ENCODE measurements at places on chromosomes 16 and 17.

- no peak for DNase-seq
These were observed 2.4 kb downstream of the NATD1 start for GRCh38 chr17:21250854-21251253.

GRCh38 chr17:41519501-41520224 lies 973 bp upstream of the KRT15 start:
- no peak for DNase-seq

DNA sequence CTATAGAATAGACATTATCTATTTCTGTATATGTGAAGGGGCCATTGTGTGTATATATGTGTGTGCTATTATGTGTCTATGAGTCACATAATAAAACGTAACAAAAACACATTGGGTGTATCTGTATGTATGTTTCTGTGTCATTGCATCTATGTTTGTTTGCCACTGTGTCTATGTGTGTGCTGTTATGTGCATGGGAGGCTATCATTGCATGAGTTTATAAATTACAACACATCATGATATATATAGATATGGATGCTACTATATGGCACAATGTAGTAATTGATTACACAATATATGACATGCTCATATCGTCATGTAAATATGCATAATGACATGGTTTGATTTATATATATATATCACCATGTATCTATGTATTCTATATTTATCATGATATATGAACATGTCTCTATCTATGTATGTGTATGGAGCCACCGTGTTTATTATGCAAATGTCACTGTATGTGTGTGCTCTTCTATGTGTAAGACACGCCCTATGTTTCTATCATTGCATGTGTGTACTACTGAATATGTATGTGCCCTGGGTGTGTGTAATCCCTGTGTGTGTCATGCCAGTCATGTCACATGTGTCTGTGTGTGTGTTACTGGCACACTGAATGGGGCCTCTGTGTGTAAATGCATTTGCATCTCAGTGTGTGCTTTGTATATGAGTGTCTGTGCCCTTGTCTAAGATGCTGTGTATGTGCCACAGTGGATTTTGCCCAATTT lies 1.4 kb upstream of the TSPOAP1 start:
- DNase-seq: no peak

GRCh38 chr17:83002118-83002805 lies 77.1 kb upstream of the METRNL start:
- DNase-seq: no peak

GRCh38 chr16:3780570-3780969 lies 63.2 kb upstream of the TRAP1 start:
- DNase-seq: no peak

DNA sequence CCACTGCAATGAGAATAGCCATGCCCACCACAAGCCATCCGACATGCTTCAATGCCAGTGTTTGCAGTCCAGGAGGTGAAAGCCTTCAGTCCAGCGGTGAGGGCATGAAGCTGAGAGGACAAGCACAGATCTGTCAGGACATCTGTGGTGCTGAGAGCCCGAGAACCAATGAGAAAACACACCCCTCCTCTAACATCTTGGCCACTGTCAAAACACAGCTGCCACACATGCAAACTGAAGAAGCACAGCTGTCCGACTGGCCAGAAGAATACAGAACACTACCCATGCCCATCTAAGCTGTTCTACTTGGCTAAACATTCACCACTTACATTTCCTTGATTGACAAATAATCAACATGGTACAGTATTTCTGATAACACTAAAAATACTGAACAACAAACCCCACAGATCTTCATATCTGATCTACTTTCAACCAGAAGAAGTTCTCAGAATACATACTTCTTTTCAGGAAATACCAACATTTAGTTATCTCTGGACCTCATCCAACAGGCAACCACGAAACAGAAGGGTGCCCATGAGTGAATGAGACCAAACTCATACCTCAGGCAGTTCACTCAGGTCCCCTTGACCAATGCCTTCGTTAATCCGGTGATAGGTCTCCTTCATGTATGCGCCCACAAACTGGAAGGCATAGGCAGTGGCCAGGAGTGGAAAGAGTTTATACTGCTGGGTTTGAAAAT lies 10.2 kb upstream of the FBF1 start:
- no peak for DNase-seq

GRCh38 chr17:64400642-64401041 lies 10.0 kb upstream of the PECAM1 start:
- DNase-seq: no peak

DNA sequence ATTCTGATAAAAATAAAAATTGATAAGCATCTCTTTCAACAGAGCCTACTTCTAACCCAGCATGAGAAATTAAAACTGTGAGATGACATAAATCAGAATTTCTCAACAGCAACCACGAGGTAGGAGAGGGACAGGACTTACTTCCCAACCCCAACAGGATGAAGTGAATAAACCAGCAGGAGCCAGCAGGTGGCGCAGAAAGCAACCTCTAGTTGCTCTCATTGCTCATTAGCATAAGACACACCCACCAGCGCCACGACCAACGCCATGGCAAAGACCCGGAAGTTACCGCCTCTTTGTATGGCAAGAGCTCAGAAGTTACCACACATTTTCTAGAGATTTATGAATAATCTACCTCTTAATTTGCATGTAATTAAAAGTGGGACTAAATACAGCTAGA lies 189.4 kb upstream of the CDH8 start:
- no peak for DNase-seq

GRCh38 chr16:77863250-77863649 lies 74.9 kb downstream of the VAT1L start:
- DNase-seq: no peak

- no peak for DNase-seq
These were observed 35.7 kb upstream of the MYLK3 start for GRCh38 chr16:46783800-46784199.

DNA sequence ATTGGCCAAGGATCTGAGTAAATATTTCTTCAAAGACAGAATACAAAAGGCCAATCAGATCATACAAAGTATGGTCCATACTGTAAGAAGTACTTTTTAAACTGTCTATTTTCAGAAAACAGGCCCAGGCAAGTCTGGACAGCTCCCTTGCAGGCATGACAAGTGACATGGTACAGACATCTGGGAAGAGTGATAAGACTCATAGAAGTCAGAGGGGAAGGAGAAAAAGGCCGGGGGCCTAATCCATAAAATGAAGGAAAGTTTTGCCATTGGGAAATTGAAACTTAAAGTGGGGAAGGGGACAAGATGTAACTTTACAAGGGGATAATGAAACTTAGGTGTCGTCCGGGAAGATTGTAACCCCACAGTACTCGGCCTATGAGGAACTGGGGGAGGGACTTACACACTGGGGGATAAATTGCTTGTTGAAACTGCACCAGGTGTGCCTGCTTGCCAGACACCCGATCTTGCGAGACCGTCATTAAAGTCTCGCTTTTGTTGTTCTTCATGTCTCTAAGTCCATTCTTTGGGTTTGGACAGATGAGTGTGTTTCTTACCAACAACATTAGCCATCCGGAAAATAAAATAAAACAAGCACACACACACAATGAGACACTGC lies 684.0 kb downstream of the CDH11 start:
- no peak for DNase-seq

DNA sequence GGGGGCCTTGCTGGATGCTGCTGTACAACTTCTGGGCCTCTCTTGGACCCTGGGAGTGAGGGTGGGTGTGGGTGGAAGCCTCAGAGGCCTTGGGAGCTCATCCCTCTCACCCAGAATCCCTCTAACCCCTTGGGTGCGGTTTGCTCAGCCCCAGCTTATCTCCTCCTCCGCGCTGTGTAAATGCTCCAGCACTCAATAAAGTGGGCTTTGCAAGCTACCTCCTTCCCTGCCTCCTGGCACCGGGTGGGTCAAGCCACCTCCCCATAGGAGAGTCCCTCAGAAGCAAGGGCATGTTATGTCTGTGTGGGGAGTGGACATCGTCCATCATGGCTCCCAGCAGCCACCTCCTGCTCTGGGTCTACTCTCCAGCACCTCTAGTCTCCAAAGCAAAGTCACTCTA lies 28.4 kb downstream of the CDIP1 start:
- no peak for DNase-seq

- no peak for DNase-seq
These were observed 5.1 kb upstream of the FDXR start for GRCh38 chr17:74877592-74878548.

DNA sequence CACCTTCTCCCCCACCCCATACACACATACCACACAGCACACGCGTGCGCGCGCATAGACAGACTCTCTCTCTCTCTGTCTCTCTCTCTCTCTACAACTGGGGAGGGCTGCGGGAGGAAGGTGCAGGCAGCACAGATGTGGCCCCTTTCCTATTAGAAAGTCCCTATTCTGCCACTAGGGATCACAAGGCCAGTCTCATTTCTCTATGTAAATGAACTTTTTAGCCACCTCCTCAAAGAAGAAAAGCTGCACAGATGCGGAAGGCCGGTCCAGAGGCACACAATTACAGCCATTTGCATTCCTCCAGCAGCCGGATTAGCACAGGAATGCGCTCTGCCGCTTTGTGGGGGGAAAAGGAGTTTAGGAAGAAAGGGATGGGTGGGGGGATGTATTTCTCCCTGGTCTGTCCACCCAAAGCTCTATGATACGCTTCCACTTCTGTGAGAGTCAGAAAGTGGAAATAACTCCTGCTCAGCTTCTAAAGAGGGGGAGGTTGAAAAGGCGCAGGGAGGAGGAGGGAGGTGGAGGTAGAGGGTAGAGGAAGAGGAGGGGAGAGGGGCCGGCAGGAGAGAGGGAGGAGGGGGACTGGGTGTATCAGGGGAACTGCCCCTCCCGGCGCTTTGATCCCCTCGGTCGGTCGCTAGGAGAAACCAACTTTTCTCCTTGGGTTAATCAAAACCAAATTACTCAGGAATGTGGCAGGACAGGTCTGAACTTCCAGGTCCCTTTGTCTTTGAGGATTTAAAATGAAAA lies 11.7 kb downstream of the ZFHX3 start:
- no peak for DNase-seq

GRCh38 chr16:67399749-67400704 lies 6.7 kb upstream of the TPPP3 start:
- DNase-seq: no peak

GRCh38 chr17:10119203-10120108 lies 79.0 kb downstream of the GAS7 start:
- no peak for DNase-seq

DNA sequence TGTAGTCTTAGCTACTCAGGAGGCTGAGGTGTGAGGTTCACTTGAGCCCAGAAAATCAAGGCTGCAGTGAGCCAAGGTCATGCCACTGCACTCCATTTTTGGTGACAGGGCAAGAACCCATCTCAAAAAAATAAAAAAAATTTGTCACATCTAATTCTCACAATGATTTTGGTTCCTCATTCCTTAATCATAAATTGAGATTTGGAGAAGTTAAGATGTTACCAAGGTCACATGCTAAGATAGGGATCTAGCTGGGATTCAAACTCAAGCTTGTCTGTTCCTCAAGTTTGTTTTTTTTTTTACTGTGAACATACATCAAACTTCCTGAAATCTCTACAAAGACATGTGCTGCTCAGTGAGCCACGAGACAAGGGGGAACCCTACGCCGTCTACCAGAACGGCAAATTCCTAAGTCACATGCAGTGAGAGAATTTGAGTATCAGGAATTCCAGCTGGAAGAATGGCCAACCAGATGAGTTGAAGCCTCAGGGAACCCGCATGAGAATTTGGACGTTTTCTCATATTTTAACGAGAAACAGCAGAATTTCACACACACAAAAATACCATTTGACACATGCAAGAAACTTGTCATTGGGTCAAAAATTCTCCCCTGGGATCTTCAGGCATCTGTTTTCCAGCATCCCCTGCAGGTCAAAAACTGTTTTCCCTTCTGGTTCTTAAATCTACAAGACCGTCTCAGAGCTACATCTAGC lies 414.1 kb upstream of the GOT2 start:
- DNase-seq: no peak

DNA sequence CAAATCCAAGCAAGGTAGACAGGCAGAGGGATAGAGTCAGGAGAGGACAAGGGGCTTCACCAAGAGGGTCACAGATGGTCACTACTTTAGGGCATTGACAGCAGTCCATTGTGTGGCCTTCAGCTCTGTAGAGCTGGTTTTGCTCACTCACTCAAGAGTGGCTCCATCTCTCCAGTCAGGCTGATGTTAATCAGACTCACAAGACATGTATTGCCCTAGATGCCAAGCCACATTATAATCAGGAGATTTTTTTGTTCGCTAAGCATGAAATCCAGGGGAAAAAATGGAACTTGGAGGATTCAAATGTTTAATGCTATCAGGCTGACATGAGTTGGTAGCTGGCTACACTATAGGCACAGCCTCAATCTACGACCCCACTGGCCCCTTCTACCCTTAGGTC lies 32.5 kb downstream of the CD300LF start:
- no peak for DNase-seq

GRCh38 chr16:69838489-69838888 lies 76.4 kb downstream of the WWP2 start:
- DNase-seq: no peak

DNA sequence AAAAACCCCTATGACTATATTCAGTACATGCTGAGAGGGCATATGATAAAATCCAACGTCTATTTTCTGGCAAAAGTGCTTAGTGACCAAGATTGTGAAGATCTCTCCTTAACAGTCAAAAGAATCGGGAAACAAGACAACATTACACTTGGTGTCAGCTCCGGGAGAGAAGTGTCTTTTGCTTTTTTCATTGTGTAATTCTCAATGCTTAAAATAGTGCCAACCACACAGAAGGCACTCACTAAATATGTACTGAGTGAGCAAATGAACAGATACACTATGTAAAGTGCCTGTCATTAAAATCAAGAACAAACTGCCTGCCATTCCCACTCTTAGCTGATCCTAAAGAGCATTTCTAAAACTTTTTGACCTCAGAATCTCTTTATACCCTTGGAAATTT lies 34.1 kb downstream of the VPS53 start:
- no peak for DNase-seq

- no peak for DNase-seq
These were observed 59.9 kb downstream of the LITAF start for GRCh38 chr16:11526655-11527350.

DNA sequence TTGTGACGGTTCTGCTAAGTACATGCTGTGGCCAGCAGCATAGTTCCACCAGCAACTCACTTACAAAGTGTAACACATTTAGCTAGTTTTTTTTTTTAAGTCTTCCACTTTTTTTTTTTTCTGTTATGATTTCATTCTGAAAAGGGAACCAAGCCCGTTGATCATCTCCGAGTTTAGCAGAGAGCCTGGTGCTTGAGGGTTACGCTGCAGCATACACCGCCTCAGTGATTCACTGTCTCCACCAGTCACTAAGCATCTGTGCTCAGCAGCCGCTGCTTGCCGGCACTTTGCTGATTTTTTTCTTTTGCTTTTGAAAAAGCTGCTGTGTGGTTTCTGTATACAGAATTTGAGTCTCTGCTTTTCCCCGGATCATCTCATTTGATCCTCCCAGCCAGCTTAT lies 194.5 kb upstream of the CDH13 start:
- DNase-seq: no peak

- DNase-seq: no peak
These were observed 46.2 kb downstream of the GNAO1 start for GRCh38 chr16:56237451-56237930.

Data from substantia nigra (tissue), 51 donors.